T-helper 9 cell (primary cell): ENCODE measurements at places on chromosomes 3 and 15.

DNA sequence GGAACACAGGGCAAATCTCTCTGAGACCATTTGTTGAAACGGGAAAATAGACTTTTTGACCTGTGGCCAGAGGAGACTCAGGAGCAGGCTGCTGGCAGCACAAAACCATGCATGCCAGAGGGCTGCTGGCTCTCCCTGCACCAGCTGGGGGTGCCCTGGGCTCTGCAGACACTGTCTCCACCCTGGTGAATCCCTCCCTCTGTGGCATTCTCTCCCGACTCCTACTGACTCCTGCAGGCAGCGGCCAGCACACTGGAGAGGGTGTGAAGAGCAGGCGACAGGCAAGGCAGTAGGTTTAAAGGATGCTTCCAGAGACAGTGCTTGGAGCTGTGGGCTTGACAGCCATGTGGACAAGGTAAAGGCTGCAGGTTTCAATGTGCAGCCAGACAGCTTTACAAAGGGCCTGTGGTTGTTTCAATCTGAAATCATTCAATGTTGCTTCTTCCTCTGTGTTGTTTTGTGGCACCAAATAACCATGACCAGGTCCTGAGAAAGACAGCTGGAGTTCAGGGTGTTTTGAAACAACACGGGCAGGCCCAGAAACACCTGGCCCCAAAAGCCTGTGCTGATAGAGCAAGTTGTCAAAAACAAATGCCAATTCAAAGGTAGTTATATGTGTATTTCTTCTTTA is 431.0 kb upstream of the ATP10A start:
- no peak for DNase-seq

GRCh38 chr3:146124126-146124801 is 36.7 kb downstream of the PLOD2 start:
- no peak for DNase-seq

DNA sequence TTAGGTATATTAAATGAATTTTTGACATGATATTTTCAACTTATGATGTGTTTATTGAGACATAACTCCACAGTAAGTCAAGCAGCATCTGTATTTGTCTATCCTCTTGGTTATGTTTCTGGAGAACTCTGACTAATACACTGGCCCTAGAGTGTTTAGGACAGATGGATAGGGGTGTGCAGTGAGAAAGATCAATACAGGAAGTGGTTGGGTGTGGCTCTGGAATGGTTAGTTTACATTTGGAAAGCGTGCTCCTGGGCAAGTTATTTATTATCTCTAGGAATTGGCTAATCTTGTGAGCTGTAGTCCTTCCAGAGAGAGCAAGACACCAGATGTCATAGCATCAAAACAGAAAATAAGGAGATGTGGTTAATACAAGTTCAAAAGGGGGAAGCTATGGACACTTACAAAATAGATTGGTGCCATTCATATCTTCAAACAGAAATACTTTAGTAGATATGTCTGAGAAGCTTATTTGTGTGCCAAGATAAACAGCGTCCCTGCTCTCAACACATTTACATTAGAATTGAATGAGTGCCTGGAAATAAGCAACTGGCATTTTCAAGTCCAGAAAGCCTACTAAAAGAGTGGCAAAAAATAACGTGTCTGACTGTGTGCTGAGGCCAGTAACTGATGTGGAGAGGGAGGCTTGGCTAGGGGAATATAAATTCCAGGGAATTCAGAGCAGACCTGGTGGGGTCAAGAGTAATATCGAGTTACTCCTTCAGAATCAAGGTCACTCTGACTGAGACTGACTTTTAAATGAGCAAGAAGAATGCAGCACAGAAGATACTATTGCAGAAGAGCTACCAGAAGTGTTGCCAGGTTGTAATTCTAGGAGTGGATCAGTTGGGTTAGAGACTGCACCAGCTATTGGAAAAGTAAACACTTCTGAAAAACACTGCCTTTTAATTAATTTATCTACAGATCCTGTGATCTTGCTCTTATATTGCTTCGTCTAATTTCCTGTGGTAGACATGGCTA is 33.4 kb upstream of the PLAAT1 start:
- DNase-seq, result no peak

DNA sequence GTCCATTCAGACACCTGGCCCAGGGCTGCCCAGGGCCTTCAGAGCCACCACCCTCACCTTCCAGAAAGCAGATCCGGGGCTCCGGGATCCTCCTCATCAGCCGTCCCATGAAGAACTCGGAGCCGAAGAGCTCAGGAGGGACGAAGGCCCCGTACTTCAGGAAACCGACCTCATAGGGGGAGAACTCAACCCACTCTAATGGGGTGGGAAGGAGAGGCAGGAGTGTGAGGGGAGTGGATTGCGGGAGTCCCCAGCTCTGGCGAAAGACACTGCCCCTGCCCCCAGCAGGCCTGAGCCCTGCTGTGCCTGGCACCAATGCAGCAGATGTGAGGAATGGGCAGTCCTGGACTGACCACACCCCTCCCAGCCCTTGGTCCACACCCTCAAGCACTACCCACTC is 22.6 kb downstream of the PLA2G4D start:
- DNase-seq, result no peak

DNA sequence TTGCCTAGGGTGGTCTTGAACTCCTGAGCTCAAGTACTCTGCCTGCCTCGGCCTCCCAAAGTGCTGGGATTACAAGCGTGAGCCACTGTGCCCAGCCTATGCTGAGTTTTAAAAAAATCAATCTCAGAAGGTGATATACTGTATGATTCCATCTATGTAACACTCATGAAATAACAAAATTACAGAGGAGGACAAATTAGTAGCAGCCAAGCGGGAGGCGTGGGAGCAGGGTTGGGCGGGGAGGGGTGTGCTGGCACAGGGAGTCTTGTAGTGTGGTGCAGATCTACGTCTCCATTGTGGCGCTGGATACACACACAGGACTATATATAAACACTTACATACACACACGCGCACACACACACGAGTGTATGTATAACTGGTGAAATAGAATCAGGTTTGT is 80.6 kb upstream of the LINGO1 start:
- no peak for DNase-seq

DNA sequence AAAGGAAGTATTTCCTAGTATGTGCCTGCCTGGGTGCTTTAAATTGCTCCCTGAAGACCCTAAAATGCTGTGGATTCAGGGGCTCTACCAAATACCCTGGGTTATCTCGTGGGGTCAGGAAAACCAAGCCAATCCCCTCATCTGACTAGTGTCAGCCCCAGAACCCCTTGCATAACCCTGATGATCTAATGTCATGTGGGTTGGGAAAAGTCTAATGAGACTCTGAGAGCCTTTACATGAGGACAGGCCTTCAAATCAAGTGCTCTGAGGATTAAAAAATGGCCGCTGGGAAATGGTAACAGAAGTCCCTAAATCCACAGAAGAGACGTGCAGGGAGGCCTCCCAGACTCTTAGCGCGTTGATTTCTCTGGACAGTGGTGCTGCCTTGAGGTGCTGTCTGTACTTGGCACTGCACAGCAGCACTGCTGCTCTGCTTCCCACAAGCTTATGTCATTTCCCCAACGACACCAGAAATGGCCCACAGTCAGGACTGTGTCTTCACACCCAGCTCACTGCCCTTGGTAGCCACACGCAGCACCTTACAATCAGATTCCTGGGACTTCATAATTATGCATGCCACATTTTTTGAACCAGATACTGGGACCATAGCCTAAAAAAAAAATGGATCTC is 16.6 kb downstream of the EIF4E3 start:
- DNase-seq, result no peak

DNA sequence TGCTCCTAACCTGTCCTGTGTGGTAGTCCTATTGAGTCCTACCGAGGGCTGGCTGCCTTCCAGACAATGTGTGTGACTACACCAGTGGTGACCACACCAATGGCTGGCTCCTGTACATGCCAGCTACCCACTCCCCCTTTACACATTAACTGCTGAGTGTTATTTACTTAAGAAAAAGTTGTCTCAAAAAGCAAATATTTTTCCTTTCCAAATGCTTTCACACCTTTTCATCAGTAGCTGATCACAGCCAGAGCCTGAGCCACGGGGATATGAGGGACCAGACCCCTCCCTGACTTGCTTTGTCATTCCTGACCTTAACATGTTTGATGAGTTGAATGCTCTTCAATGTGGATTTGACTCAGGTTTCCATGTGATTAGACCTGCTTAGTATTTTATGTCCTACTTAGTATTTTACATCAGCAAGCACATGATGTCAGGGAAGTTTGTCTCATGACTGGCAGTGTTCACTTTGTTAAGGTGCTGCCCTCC is 29.6 kb upstream of the GREM1 start:
- DNase-seq, result no peak

DNA sequence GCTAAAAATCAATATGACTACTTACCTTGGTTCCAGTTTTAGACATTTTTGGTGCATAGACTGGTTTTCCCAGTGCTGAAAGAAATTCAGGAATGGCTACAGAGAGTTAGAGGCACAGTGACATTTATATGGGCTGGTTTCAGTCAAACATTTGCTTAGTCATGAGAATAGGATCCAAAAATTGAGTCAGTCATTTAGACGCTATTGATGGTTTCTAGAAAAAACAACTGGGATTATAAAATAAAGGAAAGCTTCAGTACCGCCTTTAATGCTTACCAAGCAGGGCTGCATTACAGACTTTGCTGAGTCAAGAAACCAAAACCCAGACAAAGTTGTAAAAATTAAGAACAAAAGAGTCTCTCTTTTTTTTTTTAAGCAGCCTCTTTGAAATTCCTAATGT is at the start of gene CRYGS:
Gene CRYGS (minus strand): TSS at position 100 of the 400 bp plus-strand sequence. CDS start 54 bp downstream, at position 46.
- DNase-seq, result no peak

GRCh38 chr3:128289534-128289933 is 136.3 kb downstream of the EEFSEC start:
- DNase-seq, result no peak

DNA sequence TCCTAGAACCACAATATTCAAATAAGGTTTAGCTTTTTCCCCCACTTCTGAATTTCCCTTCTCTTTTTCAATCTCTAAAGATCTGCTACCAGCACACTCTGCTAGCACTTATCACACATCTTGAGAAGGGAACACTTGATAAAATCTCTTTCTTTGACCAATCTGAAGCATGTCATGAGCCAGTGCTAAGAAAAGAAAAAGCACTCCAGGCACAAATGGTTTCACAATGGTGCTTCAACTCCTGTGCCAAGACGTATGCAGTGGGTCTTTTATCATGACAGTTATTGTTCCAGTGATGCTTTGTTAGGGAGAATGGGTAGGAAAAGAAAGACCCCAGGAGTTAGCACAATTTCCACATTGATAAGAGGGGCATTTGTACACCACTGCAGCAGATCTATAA is 248.4 kb downstream of the ZNF385D start:
- no peak for DNase-seq

DNA sequence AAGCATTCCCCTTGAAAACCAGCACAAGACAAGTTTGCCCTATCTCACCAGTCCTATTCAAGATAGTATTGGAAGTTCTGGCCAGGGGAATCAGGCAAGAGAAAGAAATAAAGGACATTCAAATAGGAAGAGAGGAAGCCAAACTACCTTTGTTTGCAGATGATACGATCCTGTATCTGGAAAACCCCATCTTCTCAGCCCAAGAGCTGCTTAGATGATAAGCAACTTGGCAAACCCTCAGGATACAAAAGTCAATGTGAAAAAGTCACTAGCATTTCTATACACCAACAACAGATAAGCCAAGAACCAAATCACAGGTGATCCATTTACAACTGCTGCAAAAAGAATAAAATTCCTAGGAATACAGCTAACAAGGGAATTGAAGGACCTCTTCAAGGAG is 403.7 kb upstream of the AZI2 start:
- no peak for DNase-seq

GRCh38 chr3:55626279-55626665 is 139.2 kb upstream of the WNT5A start:
- no peak for DNase-seq

GRCh38 chr15:39028069-39028468 is 463.5 kb upstream of the RASGRP1 start:
- no peak for DNase-seq

DNA sequence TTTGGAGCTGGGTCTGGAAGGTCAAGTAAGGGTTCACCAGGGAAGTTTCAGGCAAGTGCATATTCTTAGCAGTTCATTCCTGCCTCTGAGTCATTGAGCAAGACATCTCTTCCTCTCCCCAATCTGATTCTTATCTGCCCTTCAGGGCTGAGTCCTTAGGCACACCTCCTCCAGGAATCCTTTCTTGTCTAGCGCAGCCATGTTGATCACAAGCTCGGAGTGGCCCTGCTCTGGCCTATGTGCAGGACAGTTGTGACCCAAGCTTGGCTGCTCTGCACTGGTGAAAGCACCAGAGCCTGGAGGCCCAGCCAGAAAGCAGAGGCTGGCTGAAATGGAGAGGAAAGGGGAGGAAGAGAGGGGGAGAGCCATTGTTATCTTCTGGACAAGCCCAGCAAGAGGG is 30.9 kb upstream of the MRPS22 start:
- DNase-seq, result no peak

GRCh38 chr15:50236433-50236832 is 29.1 kb downstream of the HDC start:
- DNase-seq, result no peak

DNA sequence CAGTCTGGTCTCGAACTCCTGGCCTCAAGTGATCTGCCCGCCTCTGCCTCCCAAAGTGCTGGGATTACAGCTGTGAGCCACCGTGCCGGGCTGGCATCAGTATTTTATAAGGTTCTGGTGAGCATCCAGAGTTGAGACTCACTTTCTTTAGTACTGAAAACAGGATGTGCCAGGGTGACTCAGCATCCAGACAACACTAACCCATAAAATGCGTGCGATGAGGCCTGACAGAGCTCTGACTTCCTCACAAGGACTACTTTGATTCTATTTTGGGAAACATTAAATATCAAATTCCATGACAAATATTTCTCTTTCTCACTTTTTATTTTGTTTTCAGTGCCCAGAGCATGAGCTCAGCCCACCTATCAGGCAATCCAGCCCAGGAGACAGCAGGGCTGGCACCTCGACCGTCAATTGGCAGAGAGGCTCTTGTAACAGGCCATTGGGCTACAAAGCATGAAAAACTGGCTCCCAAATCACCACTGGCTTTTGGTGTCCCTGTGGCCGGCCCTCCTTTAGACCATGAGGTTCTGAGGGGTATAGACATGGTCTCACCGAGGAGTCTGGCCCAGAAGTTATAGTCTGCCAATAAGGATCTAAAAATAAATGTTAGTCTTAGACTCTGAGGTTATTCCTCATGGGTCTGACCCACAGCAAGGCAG is 75.0 kb downstream of the FEM1B start:
- DNase-seq, result no peak
